Endothelial cell of umbilical vein (primary cell): ENCODE measurements at places on chromosomes 2 and 18.
A peak's percentile ranks its signal among the peaks of the same experiment; 100 is the strongest.

DNA sequence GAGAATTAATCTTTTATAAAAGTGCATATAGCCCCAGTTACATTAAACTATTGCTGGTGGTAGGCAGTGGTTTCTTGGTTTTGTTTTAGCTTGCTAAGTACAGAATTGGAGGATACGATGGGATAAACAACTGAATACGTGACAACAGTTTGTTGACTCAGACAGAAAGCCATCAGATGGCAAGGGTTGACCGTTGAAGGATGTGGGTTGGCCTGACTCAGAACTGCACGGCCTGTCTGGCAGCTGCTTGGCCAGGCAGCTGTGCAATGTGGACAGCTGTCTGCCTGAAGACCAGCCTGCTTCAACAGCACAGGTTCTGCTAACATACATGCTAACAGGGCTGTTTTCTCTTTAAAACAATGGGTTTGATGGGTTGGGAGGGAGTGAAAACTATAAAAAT, 46.6 kb downstream of the PRKRA start:
- DNase-seq = peak; percentile 92

DNA sequence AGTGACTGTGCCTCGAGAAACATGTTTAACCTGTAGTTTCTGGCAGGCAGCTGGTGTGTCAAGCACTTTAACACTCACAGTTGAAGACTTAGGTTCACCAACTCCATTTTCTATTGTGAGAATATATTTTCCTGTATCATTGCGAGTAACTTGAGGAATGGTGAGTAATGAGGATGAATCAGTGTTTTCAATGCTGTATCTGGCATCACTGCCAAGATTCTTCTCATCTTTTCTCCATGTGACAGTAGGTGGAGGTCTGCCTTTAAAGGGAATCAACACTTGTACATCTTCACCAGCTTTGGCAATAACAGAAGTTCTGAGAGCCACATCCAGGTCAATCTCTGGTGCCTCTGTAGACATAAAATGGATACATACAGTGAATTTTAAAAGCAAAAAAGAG, 72.8 kb downstream of the PLEKHA3 start:
- peak; percentile 16 for DNase-seq

DNA sequence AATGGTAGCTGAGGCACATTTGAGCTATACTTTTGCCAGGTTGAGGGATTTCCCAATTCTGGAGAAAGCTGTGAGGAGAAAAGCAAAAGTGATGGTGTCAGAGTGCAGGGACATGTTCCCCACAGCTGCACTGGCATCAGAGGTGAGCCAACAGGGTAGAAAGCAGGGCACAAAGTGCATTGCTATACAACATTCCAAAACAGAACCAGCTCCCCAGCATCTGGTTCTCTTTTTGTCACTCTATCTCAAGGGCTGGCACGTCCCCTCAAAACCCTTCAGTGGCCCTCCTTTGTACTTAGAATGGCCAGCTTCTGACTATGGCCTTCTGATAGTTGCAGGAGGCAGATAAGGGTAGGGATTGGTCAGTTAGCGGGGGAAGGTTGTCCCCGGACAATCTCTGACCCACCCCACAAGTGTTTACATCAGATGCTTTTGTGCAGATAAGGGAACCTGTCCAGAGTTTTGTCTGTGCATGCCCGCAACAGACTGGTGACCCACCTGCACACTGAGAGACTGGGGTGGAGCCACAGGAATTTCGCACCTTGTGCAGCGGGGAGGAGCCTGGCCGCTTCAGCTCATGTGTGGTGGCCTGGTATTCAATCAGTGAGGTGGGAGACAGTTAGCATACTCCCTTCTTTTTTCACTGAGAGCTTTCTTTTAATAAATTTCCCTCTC, 31.0 kb upstream of the TMEM17 start:
- no peak for DNase-seq

DNA sequence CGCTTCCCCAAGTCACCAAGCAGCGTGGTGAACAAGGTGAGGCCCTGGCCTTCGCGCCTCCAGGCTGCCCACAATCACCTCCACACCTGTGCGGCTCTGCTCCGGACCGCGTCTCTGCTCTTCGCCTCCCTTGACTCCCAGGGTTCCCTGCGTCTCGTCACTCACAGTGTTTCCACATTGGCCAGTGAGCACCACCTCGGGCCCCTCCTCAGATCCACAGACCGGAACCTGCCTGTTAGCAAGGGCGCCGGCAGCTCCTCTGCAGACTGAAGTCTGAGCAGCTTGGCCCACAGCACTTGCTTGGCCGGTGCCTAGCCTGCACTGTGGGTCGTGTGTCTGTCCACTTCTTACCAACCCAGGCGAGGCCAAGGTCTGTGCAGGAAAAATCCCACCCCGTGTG, 155.3 kb upstream of the ALKAL2 start:
- DNase-seq = no peak

- peak; percentile 7 for DNase-seq
These were observed 425.9 kb upstream of the SLC8A1 start for GRCh38 chr2:40877734-40878288.
